Stimulated activated CD4-positive, alpha-beta T cell treated with anti-CD3 and anti-CD28 coated beads, Interleukin-2, amount 100 ng/mL, for 4 hours (primary cell): ENCODE measurements at places on chromosomes 1 and 21.

GRCh38 chr1:1157033-1157365, 16.7 kb upstream of the TTLL10 start:
- DNase-seq = no peak

DNA sequence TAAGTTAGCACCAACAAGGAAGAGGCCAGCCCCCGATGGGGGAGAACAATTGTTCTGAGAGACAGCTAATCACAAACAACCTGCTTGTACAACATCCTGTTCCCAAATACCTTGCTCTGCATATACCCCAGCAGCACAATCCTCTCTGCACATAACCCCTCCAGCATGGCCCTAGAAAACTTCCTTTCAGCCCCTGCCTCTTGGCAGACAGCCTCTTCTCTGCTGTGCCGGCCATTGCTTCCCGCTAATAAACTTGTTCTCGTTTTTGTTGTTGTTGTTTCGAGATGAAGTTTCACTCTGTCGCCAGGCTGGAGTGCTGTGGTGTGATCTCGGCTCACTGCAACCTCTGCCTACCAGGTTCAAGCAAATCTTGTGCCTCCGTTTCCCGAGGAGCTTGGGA, 392.7 kb downstream of the SMYD3 start:
- DNase-seq = no peak

GRCh38 chr1:96880626-96881025, 159.0 kb downstream of the PTBP2 start:
- DNase-seq = no peak

DNA sequence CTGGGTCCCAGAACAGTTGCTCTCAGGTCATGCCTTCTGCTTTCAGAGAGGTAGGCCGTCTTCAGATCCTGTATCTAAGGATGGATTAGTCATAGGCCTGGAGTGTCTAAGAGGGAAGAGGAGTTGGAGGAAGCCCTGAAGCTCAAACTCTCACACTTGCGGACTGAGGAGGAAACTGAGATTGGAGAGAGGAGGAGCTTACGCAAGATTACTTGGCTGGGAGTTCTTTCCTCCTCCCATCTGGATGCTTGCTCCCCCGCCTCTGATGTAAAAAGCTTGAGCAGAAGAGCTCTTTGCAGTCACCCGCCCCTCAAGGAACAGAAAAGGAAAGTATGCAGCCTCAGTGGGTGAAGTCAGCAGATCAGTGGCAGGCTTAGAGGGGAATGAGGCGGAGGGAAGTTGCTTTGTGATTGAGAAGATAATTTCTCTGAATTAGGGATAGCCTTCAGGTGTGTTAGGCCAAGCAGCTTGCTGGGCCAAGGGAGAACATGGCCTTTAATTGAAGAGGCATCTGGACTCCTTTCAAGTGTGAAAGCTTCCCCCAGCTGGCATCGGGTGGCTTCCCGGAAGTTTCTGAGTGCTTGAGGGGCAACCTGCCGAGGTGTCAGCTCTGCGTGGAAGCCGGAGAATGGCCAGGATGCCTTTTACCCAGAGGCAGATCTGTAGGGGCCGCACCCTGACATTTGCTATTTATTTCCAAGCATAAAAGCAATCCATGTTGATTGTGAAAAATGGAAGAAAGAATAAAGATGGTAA, 6.6 kb downstream of the ADORA1 start:
- no peak for DNase-seq

DNA sequence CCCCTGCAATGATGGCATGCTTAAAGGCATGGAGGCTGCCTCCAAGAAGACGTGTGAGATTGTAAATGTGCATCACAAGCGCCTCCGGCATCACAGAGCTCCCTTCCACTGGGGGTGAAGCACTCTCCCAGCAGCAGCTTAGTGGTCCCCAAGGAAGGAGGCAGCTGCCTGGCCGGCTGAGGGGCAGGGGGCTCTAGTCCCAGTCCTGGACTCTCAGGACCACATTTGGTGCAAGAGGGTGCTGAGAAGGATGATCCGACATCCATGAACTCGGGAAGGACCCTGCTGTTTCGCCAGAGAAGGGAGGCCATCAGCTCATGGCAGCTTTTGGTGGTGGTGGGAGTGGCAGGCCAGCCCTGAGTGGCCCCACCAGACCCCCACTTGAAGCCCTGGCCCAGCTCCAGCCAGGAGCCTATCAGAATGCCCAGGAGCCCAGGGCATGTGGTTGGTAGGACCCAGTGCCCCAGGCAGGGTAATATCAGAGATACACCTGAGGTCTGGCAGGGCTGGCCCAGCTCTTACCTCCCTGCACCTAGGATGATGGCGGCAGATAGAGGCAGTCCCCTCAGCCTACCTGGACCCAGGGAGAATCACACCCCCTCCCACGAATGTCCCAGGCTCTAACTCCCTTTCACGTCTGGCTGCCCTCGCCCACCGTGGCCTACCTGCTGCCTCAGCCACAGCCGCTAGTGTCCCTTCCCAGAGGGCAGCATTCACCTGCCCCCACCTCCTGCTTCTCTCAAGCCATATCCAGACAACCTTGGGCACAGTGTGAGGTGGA, 2.4 kb upstream of the WNT9A start:
- no peak for DNase-seq

GRCh38 chr1:186655876-186656275, 24.3 kb downstream of the PTGS2 start:
- DNase-seq = no peak

DNA sequence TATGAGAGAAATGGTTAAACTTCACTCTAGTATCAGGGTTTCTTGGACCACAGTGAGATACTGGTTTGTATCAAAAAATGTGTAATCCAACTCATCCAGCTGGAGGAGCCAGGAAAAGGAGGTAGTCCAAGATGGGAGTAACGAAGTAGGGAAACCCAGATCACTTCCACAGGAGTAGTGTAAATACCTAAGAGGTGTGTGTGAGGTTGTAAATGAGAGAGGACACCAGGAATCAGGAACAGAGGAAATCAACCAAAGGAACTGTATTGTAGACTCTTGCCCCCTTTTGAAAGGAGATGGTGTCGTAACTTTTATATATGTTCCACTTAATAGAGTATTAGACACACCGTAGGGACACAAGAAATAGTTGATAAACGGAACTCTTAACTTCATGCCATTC, 19.7 kb upstream of the TLCD4 start:
- DNase-seq = no peak

- DNase-seq = no peak
Observed at GRCh38 chr1:95854457-95854856, 620.4 kb downstream of the RWDD3 start.

DNA sequence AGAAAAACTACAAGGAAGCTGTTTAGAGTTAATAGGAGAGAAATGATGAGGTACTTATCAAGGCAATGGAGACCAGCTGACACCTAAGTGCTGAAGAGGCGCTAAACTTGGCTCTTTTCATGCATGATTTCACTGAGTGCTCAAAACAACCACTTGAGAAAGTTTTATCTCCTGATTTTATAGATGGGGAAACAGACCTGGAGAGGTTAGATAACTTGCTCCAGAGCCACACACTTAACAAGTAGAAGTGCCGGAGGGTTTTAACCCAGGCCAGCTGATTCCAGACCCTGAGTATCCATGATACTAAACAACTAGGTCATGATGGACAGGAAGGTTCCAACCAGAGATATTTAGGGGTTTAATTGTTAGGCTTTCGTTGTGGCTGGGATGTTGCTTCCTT, 25.9 kb downstream of the UBE2U start:
- DNase-seq = no peak

DNA sequence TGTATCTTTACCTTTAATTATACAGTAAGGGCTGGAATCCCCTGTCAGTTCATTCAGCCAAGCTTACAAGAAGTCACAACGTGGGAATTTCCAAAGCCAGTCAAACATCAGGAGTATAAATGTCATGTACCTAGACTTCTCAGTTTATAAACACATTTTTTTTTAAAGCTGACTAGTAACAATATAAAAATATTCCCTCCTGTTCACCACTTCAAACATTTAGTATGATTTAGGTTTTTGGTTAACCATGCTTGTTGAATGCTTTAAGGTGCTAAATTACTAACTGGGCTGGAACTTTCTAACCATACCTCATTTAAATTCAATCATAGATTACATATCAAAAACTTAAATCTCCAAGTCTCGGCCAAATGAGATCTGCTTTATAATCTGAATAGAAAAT, 44.0 kb downstream of the JAK1 start:
- DNase-seq = peak; percentile 16

- DNase-seq = no peak
Observed at GRCh38 chr1:170660871-170661645, 2.9 kb upstream of the PRRX1 start.

DNA sequence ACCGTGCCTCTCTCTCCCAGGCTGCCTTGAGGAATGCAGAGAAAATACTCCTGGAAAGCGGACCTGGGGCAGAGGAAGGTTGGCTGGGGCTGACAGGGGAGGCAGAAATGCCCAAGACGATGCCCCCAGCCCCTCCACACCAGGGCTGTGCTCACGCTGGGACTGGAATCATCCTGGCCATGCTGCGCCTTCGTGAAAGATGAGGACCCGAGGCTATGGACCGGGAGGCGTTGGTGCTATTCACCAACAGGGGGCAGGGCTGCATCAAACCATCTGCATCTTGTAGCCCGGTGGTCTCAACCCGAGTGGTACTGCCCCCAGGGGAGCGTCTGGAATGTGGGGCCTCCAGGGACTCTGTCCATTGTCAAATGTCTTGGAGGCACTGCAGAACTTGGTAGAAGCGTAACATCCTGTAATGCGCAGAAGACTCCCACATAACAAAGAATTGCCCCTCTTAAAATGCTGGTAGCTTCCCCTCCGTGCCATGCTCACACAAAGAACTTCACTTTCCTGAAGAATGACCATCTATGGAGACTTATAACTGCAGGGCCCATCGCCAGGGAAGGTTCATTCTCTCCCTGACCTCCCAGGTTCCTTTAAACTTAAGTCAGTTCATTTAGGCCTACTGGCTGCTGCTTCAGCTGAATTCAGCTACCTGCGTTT, 251.2 kb downstream of the RRAGC start:
- no peak for DNase-seq

DNA sequence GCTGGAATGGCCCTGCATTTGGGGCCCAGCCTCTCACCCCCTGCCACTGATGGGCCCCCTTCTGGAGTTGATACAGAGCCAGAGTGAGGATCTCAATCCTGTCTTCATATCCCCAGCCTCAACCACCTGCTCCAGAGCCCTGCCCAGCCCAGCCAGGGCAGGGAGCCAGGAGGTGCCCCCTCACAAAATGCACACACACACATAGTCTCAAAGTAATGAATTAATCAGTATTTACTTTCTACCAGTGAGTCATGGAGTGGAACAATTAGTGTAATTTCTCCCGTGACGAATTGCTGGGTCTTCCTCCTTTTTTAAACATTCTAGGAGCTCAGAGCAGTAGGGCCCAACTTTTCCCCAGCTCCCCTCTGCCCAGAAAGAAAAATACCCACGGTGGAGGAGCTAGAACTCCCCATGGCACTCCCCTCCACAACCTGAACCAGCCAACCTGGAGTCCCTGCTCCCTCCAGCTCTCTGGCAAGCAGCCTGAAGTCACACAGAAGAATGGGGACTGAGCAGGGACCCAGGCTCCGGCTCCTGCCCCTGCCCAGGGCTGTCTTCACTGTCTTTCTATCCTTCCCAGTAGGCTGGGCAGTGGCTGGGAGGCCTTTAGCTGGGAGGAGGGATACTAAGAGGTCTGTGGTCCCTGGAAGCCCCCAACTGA, 29.3 kb downstream of the SDC3 start:
- no peak for DNase-seq

GRCh38 chr1:93346421-93346993, 800 bp downstream of the DR1 start:
- DNase-seq = no peak

- no peak for DNase-seq
Observed at GRCh38 chr1:12442217-12442616, 175.8 kb downstream of the DHRS3 start.

- no peak for DNase-seq
Observed at GRCh38 chr1:220875260-220875659, 4.0 kb upstream of the HLX start.

DNA sequence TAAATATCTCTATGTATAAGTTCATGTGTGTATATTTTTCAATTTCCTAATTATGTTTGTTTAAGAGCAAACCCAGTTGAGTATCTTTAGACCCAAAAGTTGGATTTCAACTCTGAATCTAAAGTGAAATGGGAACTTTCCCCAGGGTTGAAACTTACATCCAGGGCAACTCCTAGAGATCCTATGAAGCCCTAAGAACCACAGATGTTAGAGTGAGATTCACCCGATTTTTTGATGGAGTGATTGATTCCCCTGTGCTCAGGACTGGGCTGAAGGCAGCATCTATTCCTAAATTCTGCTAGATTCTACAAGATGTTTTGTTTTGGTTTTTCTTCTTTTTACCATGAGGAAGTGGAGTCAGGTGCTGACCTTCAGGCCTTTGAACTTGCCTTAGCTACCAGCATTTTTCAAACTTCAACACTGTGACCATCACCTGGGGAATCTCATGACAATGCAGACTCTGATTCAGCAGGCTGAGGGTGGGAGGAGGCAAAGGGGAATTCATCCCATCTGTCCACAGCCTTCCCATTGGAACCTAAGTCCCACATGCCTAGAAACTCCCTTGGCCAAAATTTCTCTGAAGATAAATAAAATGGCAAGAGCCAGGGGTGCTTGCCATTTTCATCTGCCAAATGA, 145.5 kb downstream of the ETS2 start:
- no peak for DNase-seq

GRCh38 chr1:170535418-170535817, 3.5 kb downstream of the GORAB start:
- no peak for DNase-seq

DNA sequence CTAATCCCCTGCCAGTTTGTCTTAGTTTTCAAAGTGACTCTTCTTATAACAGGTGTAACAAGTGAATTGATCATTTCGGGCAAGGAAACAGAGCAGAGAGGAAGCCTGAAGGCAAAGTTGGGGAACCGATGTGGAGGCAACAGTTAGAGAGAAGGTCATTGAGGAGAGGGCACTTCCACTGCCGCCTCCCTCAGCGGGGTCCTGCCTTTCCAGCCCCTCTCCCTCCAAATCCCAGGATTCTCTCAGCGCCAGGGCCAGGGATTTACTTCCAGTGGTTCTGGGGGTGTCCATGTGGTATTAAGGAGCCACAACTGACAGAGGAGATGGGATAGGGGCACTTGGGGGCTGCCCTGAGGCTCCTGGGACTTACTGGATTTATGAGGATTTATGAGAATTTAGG, 39.7 kb upstream of the PDE9A start:
- no peak for DNase-seq

DNA sequence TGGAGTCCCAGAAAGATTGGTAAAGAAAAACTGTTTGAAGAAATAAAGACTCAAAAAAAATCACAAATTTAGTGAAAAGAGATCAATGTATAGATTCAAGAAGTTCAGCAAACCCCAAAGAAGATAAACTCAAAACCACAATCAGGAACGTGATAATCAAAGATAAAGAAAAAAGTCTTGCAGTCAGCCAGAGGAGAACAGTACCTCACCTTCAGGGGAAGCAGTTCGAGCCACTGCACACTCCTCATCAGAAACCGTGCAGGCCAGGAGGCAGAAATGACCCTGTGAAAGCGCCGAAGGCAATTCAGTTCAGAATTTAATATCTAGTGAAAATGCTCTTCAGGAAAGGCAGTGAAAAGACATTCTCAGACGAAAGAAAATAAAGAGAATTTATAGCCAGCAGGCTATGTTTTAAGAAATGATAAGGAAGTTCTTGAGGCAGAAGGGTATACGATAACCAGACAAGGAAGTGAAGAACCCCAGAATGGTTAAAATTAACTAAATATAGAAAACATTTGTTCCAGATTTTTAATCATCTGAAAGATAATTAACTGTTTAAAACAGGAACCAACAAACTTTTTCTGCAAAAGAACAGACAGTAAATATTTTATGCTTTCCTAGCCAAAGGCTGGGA, 13.5 kb upstream of the SUMO3 start:
- no peak for DNase-seq

GRCh38 chr21:42509244-42509643, 4.4 kb upstream of the SLC37A1 start:
- DNase-seq = no peak
